ENCODE measurements at places on chromosomes 2 and 18.

DNA sequence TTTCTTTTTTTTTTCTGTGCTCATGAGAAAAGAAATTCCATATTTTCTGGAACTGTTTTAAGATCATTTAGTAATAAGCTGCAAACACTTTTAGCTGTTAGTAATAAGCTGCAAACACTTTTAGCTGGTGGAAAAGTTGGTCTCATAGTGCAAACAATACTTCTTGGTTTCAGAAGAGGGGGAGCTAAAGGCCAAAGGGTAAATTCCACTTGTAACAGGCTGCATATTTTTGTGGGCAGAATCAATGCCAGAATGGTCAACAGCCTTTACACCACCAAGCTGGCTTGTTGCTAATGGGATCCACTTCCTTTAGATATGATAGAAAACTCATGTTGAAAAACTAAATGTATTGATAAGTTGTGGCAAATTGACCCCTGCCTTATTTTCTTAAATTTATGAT lies 356.8 kb downstream of the NR4A2 start:
- no peak for DNase-seq

GRCh38 chr2:216006164-216006663 lies 7.1 kb downstream of the MREG start:
- no peak for DNase-seq

- no peak for DNase-seq
Measured at GRCh38 chr2:10873171-10873570, 38.6 kb upstream of the KCNF1 start.

GRCh38 chr2:180169474-180169873 lies 162.4 kb upstream of the CWC22 start:
- no peak for DNase-seq

DNA sequence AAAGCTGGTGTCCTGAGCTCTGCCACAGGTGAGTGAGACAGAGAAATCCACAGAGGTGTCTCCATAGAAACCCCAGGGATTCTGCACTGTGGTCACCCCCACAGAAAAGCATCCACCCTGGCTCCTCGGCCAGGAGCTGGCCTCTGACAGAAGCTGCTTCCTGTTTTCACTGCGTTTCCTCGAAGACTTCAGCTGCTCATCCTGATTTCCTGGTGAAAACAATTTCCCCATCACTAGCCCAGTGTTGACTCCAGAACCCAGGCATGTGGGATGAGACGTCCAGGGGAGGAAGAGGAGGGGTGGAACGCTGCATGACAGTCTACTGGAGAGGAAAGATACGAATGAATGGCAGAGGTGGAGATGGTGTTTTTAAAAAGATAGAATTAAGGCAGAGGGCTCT lies 60.3 kb upstream of the GPR45 start:
- DNase-seq: no peak

DNA sequence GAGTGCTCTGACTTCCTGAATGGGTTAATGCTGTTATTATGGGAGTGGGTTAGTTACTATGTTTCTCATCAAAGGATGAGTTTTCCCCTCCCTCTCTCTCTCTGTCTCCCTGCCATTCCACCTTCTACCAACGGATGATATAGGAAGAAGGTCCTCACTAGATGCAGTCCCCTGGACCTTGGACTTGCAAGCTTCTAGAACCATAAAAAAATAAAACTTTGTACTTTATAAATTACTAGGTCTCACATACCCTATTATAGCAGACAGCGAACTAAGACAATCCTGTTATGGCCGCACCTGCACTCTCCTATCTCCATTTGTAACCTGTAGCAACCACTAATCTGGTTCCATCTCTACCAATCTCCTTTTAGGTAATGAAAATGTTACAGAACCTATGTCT lies 564.9 kb downstream of the CNTNAP5 start:
- DNase-seq: no peak

DNA sequence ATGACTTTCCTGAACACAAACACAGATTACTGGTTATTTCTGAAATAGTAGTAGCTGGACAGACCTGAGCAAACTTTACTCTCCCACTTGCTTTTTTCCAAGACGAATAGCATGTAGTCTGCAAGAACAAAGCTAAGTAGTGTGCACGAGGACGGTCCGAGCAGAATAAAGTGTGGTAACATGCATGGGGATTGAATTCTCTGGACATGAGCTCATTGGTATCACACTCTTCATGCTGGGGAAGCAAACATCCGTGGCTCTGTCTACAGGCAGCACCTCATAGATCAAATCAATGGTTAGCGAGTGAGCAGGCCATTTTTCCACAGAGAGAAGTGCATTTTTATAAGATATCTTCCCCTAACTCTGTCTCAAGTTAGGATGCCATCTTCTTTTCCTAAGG lies 164.8 kb upstream of the STK17B start:
- DNase-seq: no peak

GRCh38 chr18:13808294-13809042 lies 15.5 kb upstream of the MC5R start:
- DNase-seq: no peak

- no peak for DNase-seq
Measured at GRCh38 chr18:49813069-49813318, 339 bp downstream of the ACAA2 start.

DNA sequence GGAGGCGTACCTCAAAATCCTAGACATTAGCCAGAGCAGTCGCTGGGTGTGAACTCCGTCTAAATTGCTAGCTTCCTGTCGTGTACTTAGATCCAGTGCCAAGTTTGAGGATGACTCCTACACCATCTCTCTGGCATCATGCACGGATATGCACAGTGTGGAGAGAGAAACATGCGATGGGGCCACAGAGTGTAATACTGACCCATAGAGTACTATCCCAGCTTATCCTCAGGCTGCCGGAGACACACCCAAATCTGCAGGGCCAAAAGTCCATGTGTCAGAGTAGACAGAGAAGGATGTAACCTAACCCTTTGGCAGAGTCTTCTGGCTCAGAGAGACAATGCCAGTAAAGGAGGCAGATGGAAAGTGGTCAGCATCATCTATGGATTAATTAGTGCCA lies 84.2 kb downstream of the ARL4C start:
- DNase-seq: no peak

DNA sequence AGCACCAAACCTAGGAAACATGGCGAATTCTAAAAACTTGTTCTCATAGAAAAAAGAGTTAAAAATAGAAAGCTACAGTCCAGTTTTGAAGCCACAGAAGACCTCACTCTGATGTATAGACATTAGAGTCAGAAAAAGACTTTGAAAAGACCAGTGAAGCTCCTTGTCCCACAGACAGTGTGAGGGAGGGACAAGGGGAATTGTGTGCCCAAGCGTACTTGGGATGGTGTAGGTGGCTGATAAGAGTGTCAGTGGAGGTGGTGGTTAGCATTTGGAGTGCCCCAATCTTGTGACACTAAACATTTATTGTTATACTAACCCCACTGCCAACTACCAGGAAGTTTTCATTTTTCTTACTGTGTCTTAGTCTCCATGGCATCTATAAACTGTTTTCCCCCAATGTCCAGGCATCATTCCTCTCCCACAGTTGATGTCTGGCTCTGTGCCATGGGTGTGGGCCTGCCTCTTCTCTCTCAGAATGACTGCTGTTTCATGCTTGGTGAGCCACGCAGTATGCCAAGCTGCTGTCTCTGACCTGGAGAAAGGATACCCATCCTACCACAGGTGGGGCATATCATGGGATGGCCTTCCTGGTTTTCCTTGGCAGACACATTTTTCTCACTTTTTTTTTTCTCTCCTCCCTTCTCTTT lies 161.4 kb downstream of the RPIA start:
- no peak for DNase-seq

DNA sequence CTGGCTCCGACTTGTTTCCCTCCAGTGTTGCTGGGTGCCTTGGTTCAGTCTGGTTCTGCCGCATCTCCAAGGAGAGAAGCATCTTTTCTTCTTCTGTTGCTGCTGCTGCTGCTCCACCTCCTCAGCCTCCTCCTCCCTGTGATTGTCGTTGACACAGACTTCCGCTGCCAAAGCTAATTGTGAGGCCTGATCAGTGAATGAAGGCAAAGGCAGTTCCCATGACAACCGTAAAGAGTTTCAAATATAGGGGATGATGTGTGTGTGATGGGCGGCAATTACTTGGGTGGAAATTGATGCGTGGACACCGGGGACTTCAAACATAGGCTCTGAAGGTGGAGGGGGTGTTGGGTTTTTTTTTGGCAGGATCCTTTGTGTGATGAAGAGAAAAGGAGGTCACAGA lies 13.7 kb downstream of the TET3 start:
- no peak for DNase-seq

GRCh38 chr2:2901384-2902345 lies 476.0 kb downstream of the EIPR1 start:
- DNase-seq: no peak

DNA sequence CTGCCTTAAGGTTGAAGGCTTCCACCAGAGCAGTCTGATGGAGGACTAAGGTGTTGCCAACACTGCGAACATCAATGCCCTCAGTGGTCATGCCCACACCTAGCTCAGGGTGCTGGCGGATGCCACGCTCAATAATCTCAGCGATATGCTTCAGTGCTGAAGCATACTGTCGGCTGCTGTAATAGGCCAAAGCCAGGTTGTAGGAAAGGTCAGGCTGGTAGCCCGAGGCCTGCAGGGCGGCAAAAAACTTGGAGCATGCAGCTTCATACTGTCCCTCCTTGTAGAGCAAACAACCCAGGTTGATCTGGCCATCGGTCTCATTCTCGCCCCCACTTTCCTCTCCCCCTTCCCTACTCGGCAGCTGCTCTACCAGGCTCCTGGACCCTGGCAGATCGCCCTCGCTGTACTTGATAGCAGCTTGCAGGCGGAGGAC lies 159.4 kb downstream of the AGPS start:
- no peak for DNase-seq

- no peak for DNase-seq
Measured at GRCh38 chr18:55751476-55751875, 163.5 kb upstream of the TCF4 start.

- no peak for DNase-seq
Measured at GRCh38 chr18:27277554-27277953, 92.4 kb upstream of the CHST9 start.

GRCh38 chr2:233438573-233439147 lies 84.4 kb downstream of the DGKD start:
- no peak for DNase-seq

DNA sequence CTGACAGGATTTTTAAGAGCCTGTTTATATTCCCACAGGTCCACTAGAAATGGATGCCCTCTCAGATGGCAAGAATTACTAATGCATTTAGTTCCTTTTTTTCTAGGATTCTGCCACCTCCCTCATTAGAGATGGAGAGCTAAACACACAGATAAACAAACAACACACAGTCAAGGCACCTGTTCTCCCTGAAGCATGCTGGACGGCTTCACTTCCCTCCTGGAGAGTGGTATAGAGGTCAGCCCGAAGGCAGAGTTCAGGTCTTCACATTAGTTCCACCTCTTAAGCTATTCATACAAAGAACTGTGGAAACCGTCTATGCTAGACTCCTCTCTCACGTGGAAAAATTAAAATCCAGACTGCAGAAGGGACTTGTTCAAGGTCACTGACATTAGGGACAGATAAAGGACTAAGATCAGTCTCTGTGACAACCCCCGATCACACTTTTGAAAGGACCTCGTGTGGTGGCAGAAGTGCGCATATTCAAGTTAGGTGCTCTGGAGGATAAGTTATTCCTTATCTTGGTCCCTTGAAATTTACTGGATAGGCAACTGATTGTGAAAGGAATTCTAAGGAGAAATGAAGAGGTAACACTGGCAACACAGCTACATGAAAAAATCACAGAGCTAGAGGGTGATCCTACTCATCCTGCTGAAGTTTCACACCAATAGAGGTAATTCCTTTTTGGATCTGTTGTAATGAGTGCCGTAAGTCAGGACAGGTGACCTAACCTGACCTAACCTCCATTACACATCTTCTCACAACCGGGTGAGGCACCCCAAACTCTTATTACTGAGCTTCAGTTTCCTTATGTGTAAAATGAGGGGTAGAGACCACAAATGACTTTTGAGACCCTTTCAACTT lies 75.1 kb downstream of the SPRED2 start:
- DNase-seq: no peak

- no peak for DNase-seq
Measured at GRCh38 chr2:233654501-233654900, 17.2 kb upstream of the UGT1A9 start.

DNA sequence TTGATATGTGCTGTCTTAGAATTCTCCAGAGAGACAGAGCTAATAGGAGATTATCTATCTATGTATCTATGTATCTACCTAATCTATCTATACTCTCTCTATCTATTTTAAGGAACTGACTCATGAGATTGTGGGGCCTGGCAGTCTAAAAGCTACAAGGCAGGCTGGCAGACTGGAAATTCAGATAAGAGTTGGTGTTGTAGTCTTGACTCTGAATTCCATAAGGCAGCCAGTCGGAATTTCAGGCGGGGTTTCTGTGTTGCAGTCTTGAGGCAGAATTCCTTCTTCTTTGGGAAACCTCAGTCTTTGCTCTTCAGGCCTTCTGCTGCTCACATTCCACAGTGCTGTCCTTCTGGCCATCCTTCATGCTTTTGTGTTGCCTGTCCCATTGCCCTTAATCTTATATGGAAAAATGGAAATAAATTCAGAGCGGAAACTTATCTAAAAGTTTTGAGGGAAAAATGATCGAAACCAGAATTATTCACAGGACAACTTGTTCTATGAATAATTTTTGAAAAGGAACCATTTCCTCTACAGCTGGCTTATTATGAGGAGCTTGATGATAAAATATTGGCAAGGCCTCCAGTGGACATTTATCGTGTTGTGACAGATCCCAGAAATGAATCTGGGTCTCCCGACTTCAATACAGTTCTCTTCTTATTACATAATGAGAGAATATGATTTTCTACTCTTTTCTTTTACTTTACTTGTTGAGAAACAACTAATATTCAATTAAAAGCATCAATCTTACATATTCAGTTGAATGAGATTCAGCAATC lies 10.8 kb downstream of the IL1RL1 start:
- DNase-seq: no peak

GRCh38 chr2:62787386-62787785 lies 81.9 kb downstream of the EHBP1 start:
- no peak for DNase-seq

DNA sequence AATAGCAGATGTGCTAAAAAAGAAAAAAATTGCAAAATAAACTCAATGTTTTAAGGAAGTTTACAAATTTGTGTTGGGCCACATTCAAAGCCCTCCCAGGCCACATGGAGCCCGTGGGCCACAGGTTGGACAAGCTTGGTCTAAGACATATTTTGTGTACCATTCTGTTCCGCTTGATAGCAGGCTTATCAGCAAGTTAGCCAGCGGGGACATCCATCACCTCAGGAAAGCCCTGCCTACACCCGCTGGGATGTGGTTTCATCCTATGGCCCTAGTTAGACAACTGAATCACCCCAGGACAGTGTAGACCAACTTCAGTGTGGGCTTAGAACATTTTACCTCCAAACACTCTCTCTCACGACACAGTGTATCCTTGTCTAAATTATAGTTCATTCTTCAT lies 32.6 kb downstream of the CD8B2 start:
- no peak for DNase-seq

Measured in stimulated activated CD8-positive, alpha-beta memory T cell treated with anti-CD3 and anti-CD28 coated beads, Interleukin-4, amount 100 ng/mL, for 1 hour (primary cell).